ENCODE measurements at places on chromosomes 13 and 19.

DNA sequence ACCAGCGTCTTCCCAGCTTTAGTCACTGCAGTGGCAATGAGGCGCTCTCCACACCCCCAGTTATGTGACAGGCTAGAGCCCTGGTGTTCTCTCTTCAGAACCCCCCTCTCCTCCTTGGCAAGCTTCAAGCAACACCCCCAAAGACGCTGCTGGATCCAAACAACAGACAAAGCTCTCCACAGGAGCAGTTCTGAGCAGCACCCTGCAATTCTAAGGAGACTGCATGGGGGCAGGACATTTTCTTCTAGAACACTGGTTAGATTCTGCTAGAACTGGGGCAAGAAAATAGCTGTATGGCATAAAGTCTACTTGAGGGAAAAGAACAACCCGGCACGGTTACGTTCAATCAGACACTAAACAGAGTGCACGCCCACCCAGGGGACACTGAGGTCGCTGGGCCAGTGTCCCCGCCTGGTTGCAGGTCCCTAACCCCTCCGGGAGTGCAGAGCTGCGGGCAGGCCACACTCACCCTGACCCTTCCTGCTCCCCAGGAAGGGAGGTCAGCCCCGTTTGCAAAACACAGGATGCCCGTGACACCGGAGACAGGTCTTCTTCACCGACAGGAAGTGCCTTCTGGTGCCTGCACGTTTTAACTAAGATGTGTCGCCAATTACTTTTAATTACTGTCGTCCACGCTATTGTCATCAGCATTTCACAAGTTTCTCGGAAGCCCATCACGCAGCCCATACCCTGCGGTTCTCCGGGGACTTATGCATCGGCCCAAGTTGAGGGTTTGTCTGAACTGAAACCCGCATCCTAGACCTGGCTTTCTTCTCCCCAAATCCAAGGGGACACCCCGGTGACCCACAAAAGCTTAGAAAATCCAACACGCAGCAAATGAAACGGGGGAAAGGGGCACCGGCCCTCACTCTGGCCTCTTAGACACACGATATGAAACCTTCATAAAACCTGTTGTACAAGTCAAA lies 943 bp downstream of the GJB6 start:
- no peak for DNase-seq

DNA sequence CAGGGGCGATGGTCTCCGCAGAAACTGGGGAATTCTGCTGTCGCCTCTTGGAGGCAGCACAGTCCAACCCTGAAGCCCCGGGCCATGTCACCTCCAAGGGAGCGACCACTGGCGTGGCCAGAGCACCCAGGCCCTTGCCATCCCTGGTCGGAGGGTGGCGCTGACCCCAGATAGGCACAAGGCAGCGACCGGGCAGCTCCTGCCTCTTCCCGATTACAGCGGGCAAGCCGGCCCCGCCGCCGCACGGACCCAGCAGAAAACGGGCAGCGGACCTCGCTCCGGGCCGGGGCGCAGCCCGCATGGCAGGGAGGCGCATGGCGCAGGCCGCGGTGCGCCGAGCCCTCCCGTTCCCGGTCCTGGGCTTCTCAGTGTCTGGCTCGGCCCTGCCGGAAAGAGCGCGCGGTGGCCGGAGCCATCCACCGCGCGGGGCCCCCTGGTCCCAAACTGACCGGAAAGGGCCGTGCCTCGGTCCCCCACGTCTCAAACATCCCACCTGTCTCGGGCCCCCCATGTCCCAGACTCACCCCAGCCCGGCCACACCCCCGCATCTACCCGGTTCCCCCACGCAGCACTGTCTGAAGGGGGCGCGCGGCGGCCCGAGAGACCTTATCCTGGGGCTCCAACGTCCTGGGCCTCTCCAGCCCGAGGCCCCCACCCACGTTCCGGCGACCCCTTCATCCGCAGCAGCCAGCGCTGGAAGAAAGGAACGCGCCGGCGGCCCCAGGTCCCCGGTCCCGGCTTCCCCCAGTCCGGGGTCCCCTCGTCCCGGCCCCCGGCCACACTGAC lies 727 bp downstream of the CERS1 start:
- DNase-seq: no peak

- DNase-seq: no peak
These were observed 1019.4 kb upstream of the SLC10A2 start for GRCh38 chr13:104085611-104086010.

DNA sequence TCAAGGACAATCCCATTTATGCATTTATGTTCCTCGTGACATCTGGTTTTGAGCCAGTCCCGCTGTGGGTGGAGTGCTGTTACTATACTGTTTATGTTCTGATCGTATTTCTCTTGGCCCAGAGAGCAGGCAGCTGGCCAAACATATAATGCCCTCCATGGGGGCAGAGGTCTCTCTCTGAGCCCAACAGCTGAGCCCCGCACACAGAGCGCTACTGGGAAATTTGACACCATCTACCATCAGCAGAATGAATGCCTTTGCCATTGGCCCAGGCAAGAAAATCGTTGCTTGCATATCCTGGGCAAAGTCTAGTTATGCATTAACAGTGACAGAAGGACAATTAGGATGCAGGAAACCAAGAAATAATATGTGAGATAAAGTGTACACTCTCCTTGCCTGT lies 126.8 kb upstream of the CACNA1A start:
- peak; percentile 9 for DNase-seq

- no peak for DNase-seq
These were observed 3.7 kb downstream of the USHBP1 start for GRCh38 chr19:17260842-17261325.

GRCh38 chr19:1235625-1236538 lies 1.9 kb downstream of the CBARP start:
- no peak for DNase-seq

DNA sequence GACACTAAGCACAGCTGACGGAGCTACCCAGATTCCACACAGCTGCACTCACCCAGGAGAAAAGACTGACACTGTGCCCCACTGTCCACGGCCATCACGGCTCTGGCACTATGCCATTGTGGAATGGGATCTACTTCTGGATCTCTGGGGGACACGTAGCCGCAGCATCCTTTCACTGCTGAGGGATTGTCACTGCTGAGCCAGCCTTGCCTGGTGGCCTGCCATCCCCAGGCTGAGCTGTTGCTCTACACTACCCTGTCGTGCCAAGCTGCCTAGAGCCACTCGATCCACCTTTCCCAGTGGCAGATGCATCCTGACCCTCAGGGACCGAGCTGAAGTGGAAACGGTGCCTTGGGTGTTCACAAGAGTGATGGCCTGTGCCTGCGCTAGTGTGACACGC lies 5.0 kb upstream of the LILRB5 start:
- no peak for DNase-seq

DNA sequence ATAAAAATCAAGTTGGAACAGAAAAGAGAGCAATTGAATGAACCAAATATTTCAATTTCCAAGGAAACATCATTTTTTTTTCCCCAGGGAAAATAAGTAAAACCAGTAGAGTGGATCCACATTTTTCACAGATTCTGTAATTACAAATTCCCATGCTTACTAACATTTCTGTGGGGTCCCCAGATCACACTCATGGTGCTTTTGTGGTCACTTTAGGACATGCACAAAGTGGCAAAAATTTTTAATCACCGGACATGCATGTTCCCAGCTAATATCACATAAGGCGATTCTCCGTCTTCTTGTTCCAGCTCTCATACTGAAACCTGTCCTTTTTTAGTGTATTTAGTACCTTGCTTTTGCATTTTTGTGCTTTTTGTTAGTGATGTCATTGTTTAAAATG lies 748.2 kb upstream of the SLITRK1 start:
- DNase-seq: no peak

- no peak for DNase-seq
These were observed 197.4 kb upstream of the ZNF536 start for GRCh38 chr19:30174791-30175190.

GRCh38 chr19:18731562-18732008 lies 48.1 kb downstream of the CRTC1 start:
- no peak for DNase-seq

GRCh38 chr13:110000534-110001345 lies 214.4 kb upstream of the IRS2 start:
- DNase-seq: no peak

DNA sequence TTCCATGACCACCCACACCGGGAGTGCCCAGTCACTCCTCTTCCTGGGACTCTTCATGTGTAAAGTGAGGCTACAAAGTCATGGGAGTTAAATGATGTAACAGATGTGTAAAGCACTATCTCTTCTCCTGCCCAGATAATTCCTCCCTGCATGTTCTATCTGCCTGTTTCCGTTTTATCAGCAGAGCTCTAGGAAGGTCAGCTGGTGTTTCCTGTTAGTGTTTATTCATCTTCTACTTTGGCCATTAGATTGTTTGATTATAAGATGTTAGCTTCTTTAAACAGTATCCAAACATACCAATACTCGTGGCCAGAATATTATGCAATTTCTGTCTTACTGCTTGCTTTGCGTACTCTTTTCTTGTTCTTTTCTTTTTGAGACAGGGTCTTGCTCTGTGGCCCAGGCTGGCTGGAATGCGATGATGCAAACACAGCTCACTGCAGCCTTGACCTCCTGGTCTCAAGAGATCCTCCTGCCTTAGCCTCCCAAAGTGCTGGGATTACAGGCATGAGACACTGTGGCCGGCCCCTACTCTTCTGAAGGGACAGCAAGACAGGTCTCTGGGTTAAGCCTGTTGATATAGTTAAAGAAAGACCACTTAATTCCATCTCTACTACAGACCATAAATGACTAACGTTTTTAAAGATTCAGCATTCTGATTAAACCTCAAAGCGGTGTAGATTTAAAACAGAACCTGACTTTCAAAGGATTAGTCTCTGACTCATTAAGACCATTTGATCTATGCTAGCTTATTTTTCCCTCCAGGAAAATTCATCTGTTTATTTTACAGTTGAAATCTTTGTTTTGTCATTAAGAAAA lies 97.4 kb upstream of the AKAP11 start:
- no peak for DNase-seq

DNA sequence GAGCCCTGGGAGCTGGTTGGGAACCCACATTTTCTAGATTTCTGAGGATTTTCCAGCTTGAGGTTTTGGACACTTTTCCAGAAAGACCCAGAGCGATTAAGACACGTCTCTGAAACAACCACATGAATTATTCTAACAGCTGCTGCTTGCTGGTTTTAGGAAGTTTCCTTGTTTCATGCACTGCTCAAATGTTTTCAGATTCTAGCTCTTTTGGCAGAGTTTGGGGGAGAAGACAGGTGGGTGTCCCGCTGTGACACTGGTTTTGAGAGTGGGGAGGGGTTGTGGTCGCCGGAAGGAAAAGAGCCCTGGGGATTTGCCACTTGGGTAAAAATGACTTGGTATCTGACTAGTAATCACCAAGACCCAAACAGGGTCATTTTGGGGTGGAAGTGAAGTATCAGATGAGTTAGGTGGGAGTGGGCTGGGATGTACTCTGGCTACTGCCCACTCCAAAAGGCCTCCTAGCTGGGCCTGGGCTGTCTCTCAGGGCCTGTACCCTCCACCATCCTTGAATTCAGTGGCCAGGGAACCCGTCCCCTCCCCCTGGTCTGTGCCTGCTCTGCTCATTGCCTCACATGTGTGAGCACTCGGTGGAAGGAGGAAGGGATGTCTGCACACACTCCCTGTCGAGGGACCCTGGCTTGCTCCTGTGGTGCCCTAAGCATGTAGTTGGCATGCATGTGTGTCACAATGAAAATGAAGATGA lies 13.2 kb downstream of the GATAD2A start:
- no peak for DNase-seq

DNA sequence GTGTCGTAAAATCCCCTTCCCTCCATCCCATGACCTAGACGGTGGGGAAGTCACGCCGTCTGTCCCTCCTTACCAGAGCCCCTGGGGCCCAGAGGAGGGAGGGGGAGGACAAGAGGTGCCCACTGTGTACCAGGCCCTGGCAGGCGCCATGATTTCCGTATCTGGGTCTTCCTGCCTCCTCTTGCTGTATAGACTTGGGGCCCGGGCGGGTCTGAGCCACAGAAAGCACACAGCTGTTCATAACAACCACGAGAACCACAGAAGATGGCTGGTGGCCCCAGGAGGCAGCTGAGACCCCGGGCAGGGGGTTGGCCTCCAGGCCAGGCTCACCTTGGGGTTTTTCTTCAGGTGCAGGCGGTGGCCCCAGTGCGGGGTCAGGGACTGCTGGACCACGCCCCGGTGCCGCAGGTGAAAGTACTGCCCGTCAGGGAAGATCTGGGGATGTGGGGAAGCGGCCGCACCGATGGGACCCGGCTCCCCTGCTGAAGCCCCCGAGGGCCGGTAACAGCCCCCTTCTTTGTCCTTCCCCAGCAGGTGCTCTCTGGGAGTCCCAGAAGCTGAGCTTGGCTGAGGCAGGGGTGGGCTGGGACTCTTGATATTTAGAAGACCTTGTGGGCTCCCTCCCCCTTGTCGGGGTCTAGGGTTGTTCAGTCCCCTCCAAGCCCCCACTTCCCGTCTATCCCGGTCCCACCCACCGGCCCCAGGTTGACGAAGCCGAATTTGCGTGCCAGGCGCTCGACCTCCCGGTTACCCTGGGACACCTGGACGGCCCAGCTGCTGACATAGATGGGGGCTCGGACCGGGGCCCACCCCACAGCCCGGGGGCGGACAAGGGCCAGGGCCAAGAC lies 463 bp downstream of the PCSK4 start:
- DNase-seq: no peak

DNA sequence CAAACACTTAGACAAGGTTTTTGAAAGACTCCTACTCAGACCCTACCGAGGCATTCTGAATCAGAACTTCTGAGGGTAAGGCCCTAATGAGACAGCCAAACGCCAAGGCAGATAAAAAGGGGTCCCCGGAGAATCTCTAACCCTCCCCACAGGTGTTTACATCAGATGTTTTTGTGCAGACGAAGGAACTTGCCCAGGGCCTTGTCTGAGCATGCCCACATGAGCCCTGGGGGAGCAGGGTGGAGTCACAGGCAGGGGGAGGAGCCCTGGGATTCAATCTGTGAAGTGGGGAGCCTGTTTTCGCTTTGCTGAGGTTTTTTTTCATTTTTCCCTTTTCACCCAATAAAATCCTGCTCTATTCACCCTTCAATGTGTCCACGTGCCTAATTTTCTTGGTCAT lies 61.6 kb upstream of the MED4 start:
- DNase-seq: no peak

GRCh38 chr19:46383846-46384245 lies 29.5 kb downstream of the CCDC8 start:
- no peak for DNase-seq

DNA sequence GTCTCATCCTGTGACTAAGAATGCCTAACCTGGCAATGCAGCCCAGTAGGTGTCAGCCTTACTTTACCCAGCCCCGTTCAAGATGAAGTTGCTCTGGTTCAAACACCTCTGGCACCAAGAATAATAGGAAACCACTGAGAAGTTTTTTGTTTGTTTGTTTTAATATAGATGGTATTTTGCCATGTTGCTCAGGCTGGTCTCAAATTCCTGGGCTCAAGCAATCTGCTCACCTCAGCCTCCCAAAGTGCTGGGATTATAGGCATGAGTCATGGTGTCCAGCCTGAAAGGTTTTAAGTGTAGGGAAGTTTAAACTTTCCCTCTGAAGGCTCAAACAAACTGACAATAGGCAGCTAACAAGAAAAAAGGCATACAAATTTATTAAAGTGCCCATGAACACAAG lies 51.2 kb upstream of the ABCC4 start:
- DNase-seq: no peak

DNA sequence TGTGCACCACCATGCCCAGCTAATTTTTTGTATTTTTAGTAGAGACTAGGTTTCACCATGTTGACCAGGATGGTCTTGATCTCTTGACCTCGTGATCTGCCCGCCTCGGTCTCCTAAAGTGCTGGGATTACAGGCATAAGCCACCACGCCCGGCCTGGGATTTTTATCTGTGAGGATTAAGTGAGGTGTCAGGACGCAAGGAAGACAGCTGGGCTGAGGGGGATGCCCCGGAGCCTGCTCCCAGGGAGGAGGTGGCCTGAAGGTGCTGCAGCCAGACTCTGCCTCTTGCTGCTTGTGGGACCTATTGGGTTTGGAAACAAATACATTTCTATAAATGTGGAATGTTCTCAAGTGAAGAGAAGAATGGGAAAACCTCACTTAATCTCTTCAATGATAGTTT lies 131.6 kb downstream of the OLFM4 start:
- no peak for DNase-seq
